GM23338 (cell line): ENCODE measurements at places on chromosomes 4 and X. TPM values are rescaled to one million over a fixed set of nuclear protein-coding genes. Genes with fewer than 3 reads are reported as not detected.

Gene WDR17
- 4.3 and 4.7 TPM in 2 replicates for total RNA-seq

Gene DACH2
- total RNA-seq, result 3.0 and 4.6 TPM in 2 replicates

GRCh38 chr4:125590158-125590557, 275.4 kb downstream of the FAT4 start:
- H3K27me3 ChIP-seq, result no peaks in the 10 kb centered on the region
- no peak for DNase-seq
- no peaks in the 10 kb centered on the region for H3K36me3 ChIP-seq
- H3K27ac ChIP-seq, result no peak overlapping the region
- no peaks in the 10 kb centered on the region; the same call in 1 of the 2 replicates for H3K4me1 ChIP-seq

GRCh38 chrX:4225086-4225485, 511.6 kb upstream of the PRKX start:
- H3K27ac ChIP-seq, result no peak overlapping the region
- H3K4me1 ChIP-seq, result no peaks in the 10 kb centered on the region
- H3K4me3 ChIP-seq, result no peak overlapping the region
- H3K27me3 ChIP-seq, result no peaks in the 10 kb centered on the region

GRCh38 chr4:9971711-9972110, 49.6 kb downstream of the SLC2A9 start:
- H3K4me3 ChIP-seq, result no peak overlapping the region
- H3K36me3 ChIP-seq, result no peaks in the 10 kb centered on the region
- H3K27me3 ChIP-seq, result no peaks in the 10 kb centered on the region

GRCh38 chr4:26784207-26784865, 76.3 kb upstream of the STIM2 start:
- no peak overlapping the region for H3K27ac ChIP-seq
- H3K4me3 ChIP-seq, result no peak overlapping the region
- no peaks in the 10 kb centered on the region for H3K36me3 ChIP-seq
- no peak for DNase-seq
- H3K4me1 ChIP-seq, result no peaks in the 10 kb centered on the region

DNA sequence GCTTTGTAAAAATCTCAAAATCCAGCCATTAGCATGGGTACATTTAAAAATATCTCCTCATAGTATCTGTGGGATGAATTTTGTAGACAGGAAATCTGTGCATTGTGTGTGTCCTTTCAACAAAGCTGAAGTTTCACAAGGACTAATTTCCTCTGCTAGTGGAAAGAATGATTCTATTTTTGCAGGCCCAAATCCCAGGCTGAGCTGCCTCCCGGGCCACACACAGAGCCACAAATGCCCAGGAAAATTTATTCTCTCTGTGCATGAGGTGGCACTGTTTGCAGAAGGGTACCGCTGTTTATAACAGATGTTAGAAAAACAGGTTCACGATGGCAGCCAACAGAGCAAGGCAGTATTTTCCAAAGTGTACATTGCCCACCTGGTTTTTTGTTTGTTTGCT, 11.0 kb upstream of the VCX3B start:
- no peak overlapping the region for H3K4me3 ChIP-seq
- no peak overlapping the region for H3K27ac ChIP-seq
- H3K36me3 ChIP-seq, result no peaks in the 10 kb centered on the region
- no peaks in the 10 kb centered on the region for H3K27me3 ChIP-seq
- no peak for DNase-seq

DNA sequence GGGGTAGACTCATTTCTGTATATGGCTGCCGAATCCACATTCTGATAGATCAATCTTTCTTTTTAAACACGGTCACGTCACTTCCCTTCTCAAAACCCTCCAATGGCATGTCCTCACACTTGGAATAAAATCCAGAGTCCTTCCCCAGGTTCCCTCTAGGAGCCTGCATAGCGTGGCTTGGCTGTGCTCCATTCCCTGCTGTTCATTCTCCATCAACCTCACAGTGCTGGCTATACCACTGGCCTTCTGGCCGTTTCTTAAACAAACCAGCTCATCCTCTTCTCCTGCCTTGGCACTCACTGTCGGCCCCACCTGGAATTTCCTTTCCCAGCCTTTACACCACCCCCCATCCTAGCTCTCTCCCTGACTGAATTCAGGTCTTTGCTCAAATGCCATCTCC, 77.1 kb downstream of the RBM47 start:
- no peak overlapping the region for H3K4me3 ChIP-seq
- H3K36me3 ChIP-seq, result peaks cover 6% of the 10 kb centered on the region
- H3K27ac ChIP-seq, result peak overlapping the region; percentile 79; the same call in 1 of the 2 replicates
- peak; percentile 58 for DNase-seq

DNA sequence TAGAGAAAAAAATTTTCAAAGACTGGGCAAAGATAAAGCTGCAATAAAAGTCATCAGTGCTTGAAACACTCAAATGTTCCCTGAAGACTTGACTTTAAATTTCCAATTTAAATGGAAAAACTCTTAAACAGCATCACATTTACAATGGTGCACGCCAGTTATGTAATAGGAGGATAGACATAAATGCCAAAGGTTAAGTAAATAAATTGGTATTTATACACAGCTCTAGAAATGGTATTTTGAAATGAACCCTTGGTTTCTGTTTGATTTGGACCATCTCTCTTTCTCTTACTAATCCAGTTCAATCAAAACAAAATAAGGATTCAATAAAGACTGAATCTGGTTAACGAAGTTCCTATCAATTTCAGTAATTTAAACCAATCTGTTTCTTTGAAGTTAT, 272.6 kb downstream of the GPM6A start:
- no peaks in the 10 kb centered on the region for H3K4me1 ChIP-seq
- no peak overlapping the region for H3K4me3 ChIP-seq

DNA sequence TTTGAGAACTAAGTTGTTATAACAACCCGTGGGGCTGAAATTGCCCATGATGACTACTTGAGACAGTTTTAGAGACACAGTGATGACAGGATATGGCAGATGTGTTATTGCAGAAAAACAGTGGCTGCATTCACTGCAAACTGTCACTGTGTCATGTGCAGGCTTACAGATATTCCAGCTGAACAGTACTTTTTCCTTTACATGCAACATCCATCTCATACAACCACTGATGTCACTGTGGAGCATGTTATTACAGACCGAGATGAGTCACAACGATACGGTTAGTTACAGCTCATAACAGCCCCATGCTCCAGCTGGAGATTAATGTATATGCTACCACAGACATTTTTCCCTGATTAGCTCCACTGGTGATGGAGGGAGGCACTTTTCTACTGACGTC, 207.4 kb downstream of the TMA16 start:
- DNase-seq, result no peak
- H3K4me3 ChIP-seq, result no peak overlapping the region
- H3K4me1 ChIP-seq, result no peaks in the 10 kb centered on the region
- H3K36me3 ChIP-seq, result no peaks in the 10 kb centered on the region

DNA sequence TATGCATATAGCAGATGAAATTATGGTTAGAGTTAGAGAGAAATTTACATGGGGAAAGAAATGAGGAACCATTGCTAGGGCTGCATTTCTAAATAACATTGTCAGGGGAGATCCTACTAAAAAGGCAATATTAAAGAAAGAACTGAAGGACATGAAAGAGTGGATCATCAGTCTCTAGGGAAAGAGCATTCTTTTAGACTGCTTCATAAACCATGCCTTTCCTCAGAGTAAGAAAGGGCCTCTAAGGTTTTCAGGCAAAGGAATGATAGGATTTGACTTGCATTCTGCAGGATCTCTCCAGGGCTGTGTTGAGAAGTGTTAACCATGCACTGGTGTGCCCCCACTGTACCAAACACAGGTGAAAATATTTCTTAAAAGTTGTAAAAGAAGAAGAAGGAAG, 385.4 kb upstream of the MAD2L1 start:
- no peaks in the 10 kb centered on the region for H3K36me3 ChIP-seq
- H3K4me3 ChIP-seq, result no peak overlapping the region
- no peaks in the 10 kb centered on the region for H3K27me3 ChIP-seq
- no peak overlapping the region for H3K27ac ChIP-seq

- no peak overlapping the region for H3K4me3 ChIP-seq
- no peaks in the 10 kb centered on the region; the same call in 1 of the 2 replicates for H3K4me1 ChIP-seq
- DNase-seq, result no peak
- H3K27ac ChIP-seq, result no peak overlapping the region
Observed at GRCh38 chr4:15963576-15963975, 601 bp upstream of the FGFBP2 start.

Gene FGA
- total RNA-seq, result not detected in 2 replicates

DNA sequence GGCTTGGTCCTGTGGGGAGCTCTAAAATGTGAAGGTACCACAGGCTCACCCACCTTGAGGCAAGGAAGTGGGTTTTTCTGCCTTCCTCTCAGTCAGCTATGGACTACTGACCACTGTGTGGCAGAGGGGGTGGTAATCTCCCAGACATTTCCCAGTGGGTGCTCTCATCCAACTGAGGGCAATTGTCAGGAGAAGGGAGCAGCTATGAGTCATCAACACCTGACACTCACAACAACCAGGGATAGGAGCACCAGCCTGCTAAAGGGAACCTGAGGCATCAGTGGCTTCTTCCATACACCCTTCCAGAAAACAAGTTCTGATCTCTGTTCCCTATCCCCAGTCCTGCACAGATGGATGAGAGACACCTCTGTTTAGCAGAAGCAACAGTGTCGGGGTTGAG, 468.8 kb downstream of the BCOR start:
- no peak overlapping the region for H3K27ac ChIP-seq
- no peaks in the 10 kb centered on the region for H3K27me3 ChIP-seq
- H3K4me3 ChIP-seq, result no peak overlapping the region
- no peaks in the 10 kb centered on the region for H3K36me3 ChIP-seq
- H3K4me1 ChIP-seq, result no peaks in the 10 kb centered on the region

Gene P2RY4
- total RNA-seq, result 0.73 TPM in 1 of 2 replicates, not detected in the other
